ENCODE measurements at places on chromosomes 2 and 18.

GRCh38 chr18:22169889-22170420 lies 566 bp downstream of the GATA6 start:
- no peak for DNase-seq

- DNase-seq: no peak
Observed at GRCh38 chr2:196252408-196253115, 81.2 kb upstream of the STK17B start.

DNA sequence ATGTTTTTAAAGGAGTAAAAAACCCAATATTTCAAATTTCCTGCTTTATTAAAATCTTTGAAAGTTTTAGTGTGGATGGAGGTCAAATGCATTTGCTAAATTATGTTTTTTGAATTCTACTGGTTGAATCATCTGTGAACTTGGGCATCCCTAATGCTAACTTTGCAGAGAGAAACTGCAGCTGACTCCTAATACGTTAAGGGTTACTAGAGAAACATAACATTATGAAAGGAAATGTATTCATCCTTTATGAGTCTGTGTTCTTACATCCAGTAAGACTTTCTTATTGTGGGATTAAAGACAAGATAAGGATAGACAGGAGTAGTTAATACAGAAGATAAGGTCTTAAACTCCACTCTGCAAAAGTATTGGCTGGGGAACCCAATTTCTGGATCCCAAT lies 140.6 kb downstream of the FAM124B start:
- no peak for DNase-seq

DNA sequence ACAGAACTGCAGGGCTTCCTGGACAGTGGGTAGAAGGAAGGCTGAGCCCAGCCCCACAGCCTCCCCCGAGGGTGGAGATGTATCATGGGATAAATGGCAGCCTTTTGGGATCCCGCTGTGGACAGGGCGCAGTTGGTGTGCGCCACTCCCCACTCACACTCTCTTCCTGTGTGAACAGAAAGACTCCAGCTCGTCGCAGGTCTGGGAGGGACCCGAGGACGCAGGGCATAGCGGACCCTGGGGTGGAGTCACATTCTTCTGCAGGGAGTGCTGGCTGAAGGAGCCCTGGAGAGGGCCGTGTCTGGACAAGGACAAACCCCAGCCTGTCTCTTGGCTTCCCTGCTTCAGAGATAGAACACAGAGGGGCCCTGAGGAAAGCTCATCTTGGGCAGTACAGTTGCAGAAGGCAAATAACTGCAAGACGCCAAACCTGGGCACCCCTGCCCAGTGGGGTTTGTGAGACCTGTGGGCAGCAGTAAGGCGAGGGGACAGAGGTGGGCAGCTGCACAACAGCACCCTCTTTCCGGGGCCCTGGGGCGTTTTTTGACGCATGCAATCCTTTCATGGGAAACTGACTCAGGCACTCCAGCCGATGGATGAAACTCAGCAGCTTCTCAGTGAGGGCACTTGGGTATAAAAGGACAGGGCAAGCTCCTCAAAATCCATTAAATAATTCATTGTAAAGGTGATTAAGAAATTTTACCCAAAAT lies 101.9 kb downstream of the USP40 start:
- no peak for DNase-seq

GRCh38 chr18:48545757-48546321 lies 7.0 kb downstream of the CTIF start:
- no peak for DNase-seq

- no peak for DNase-seq
Observed at GRCh38 chr18:77123320-77124231, 9.0 kb downstream of the MBP start.

- no peak for DNase-seq
Observed at GRCh38 chr2:108972663-108973062, 16.4 kb downstream of the EDAR start.

GRCh38 chr2:154470376-154470775 lies 228.1 kb upstream of the KCNJ3 start:
- DNase-seq: no peak

DNA sequence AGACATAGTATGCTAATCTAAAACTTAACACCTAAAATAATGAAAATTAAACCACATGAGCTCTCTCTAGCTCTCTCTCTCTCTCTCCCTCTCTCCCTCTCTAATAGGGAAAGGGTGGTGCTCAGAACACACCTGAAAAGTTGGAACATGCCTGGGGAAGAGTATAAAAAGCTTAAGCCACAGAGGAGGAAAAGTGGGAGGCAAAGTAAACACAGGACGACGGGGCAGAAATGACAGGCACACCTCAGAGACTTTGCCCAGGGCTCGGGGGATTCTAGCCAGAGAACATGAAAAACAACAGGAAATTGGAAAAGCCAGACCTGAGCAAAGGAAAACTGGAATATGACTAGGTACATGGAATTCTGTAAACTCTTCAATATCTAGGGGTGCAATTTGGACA lies 666.1 kb downstream of the BCL11A start:
- no peak for DNase-seq

DNA sequence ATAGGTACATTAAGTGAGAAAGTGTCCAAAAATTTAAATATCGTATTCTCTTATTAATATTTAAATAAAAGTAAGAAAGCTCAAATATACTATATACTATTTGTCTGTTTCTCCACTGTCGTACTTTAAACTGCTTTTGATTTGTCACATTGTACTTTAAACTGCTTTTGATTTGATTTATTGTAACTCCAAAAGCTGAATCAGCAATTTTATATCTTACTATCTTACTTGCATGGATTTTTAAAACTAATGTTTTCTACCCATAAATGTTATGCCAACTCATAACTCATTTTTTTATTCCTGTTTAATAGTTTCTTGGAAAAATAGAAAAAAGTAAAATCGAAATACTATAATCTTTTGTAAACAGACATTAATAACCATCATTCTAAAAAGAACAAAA lies 1128.2 kb upstream of the ACVR2A start:
- DNase-seq: no peak

GRCh38 chr2:64862623-64863022 lies 126.6 kb upstream of the SLC1A4 start:
- no peak for DNase-seq

GRCh38 chr2:42744545-42745082 lies 19.3 kb downstream of the OXER1 start:
- DNase-seq: no peak

DNA sequence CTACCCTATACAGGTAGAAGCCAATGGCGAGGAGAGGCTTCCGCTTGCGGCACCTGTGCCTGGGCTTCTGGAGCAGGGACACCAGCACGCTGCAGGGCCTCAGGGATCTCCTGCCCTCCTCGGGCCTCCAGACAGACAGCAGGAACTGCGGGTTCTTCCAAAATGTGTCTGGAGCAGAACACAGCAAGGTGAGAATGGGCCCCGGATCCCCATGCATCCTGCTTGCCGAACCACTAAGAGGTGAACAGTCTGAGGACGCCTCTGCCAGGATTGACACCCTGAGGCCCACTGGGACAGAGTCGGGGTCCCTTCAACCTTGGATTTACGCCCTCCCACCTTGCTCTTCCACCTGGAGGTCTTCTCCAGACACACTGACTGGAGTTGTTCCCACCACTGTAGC lies 25.4 kb downstream of the CAPN14 start:
- no peak for DNase-seq

GRCh38 chr2:207395535-207396251 lies 134.1 kb upstream of the CREB1 start:
- DNase-seq: no peak

GRCh38 chr18:12803069-12803936 lies 80.7 kb downstream of the PTPN2 start:
- no peak for DNase-seq

Data from NCI-H2081 treated with DMSO at 0.1 percent for 48 hours (cell line).